ENCODE measurements at places on chromosomes 5 and 9.

GRCh38 chr9:96323169-96323568, 21.2 kb upstream of the HSD17B3 start:
- no peak for DNase-seq

DNA sequence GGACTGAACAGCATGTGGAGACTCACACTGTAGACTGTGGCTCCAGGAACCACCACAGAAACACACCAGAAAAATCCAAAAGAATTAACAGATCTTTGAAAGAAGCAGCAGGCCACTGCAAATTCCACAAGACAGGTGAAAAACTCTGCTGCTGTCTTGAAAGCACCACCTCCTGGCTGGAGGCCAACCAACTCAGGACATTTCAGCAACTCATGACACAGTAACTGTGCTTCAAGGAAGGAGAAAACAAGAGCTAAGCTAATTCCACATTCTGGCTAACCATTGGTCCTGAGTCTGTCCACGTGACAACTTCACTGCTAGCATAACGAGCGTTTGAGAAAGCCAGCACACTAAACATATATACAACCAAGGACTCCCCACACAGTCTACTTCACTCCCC, 625.1 kb downstream of the PRELID2 start:
- DNase-seq = no peak

DNA sequence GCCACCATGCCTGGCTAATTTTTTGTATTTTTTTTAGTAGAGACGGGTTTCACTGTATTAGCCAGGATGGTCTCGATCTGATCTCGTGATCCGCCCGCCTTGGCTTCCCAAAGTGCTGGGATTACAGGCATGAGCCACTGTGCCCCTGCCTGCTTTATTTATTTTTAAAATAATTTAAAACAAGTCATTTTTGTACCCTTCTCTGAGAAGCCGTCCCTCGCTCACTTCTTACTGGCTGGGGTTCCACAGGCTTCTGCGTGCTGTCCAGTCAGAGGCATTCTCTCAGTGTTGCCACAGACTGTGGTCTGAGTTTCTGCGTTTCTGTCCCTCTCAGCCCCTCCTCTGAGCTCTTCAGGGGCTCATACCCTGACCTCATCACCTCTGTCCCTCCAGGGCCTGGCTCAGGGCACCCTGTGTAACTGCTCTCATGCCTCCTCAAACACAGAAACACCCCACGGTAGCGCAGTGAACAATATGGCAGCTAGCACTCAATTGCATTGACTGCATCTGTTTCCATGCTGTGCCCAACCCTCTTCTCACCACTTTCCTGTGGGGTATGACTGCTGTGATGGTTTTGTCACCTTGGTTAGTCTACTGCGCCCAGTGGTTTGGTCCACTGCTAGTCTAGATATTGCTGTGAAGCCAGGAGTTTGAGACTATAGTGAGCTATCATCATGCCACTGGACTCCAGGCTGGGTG, 44.3 kb upstream of the SH3PXD2B start:
- DNase-seq = no peak

DNA sequence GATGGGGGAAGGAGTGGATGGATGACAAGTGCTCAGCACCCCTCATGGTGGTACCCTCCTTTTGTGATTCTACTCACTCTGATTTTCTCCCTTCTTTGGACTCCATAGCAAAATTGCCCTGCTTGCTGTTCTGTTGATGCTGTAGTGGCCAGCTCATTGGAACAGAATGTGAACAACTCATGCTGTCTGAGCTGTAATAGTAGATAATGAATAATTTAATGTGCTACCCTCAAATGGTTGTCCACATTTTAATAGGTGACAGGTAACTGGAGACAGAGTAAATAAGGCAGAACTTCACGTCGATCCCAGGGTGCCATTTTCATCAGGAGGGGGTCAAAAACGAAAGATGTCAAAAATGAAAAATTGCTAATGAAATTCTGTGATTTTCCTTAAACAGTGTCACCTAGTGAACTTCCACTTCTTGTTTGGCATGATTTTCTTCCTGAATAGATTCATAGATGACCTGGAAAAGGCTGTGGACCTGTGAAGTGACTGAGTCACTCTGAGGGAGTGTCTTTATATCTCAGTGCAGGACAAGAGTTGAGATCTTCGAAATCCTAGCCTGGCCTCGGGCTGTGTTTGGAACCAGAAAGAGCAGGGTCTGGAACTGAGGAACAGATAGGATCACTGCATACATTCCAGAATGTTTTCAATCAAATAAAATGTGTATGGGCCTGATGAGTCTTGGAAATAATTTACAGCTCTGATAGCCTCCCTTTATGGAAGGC, 270.2 kb downstream of the PSAT1 start:
- no peak for DNase-seq

- no peak for DNase-seq
These were observed 77.1 kb downstream of the HOMER1 start for GRCh38 chr5:79436821-79437220.

DNA sequence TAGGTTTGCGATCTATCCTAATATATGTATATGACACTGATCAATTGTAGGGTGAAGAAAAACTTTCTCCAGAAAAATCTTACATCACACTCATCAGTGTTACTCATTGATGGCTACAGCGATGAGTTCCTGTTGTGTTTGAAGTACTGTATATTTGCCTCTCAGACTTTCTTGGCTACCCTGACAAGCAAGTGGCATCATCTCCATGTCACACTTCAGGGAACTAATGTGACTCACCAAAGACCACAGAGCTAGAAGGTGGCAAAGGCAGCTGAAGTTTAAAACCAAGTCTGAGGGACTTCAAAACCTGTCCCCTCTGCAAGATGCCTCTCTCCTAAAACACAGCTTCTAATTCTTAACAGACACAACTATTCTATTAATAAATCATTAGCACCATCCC, 451.4 kb downstream of the CTNND2 start:
- DNase-seq = no peak

GRCh38 chr5:147621016-147621415, 111.1 kb upstream of the DPYSL3 start:
- DNase-seq = no peak

- DNase-seq = no peak
These were observed 814.2 kb upstream of the ZNF608 start for GRCh38 chr5:125560476-125561225.

DNA sequence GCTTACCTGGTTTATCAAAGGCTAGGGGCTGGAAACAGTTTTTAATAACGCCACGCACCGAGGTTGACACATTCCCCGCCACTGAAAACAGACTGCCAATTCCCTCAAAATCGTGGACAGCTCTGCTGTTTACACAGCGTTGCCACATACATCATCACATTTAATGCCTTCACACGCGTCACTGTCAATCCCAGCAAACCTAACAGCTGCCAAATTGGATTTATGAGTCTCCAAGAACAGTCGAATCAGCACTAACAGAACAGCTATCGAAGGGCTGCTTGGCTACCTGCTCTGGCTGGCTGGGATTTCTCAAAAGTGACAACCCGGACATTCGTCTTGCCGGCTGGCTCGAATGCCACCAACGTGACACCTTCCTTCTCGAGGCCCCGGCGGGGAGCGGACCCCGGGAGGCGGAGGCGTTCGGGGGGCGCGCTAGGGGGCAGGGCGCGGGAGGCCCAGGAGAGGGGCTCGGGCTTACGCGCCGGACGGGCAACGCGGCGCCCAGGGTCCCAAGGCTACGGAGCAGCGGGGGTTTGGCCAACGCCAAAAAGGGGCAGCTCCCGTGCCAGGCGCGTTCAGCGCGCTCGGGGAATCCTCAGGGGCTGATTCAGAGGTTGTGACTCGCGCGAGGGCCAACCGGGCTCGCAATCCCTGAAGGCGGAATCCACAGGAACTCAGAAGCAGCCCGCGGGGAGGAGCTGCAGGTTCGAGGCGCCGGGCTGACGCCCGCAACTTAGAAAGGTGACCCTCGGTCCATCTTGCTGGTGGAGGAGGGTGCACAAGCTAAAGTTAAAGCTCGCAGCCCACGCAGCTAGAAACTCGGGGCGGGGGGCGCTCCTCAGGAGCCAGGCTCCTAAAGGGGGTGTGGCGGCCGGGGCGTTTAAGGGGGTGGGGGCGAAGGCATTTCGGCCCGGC, 1.2 kb downstream of the CDC14B start:
- no peak for DNase-seq

GRCh38 chr5:32949286-32949970, 238.3 kb downstream of the NPR3 start:
- no peak for DNase-seq

Data from activated gamma-delta T cell treated with anti-CD3 and anti-CD28 coated beads, Interleukin-2, amount 50 U/mL, for 16 hours (primary cell).